ENCODE measurements at places on chromosomes 2 and 18. TPM values are rescaled to one million over a fixed set of nuclear protein-coding genes. Genes with fewer than 3 reads are reported as not detected.

IL1RL1 gene
- total RNA-seq = 0.33 TPM

APLF gene
- total RNA-seq = 5.8 TPM

UGT1A9 gene
- total RNA-seq = not detected

RABL2A gene
- total RNA-seq = 9.9 TPM

Data from smooth muscle cell of trachea (primary cell).